SK-N-MC (cell line): ENCODE measurements at places on chromosomes 1 and 21.

- DNase-seq: no peak
Measured at GRCh38 chr21:17610911-17611310, 1.8 kb downstream of the BTG3 start.

DNA sequence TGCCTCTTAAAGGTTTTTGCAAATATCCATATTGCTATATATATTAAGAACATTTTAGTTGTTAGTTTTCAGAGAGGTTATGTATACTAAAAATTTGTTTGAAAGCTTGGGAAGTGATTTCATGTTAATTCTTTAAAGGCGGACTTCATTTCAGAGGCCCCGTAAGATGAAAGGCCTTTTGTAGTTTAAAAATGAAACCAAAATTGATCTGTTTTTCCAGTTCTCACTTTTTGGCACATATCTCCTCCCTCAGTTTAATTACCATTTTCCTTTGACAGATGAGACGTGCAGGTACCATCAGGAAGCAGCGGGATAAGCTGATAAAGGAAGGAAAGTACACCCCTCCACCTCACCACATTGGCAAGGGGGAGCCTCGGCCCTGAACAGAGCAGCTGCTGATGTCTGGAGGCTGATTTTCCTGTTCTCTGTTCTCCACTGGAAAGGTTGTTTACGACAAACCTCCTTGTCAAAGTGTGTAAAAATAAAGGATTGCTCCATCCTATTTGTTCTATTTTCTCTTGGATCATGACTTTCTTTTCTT, 8.0 kb downstream of the NDUFS5 start:
- no peak for DNase-seq

- no peak for DNase-seq
Measured at GRCh38 chr1:176566004-176566975, 103.3 kb downstream of the PAPPA2 start.

- no peak for DNase-seq
Measured at GRCh38 chr1:219446288-219446687, 166.6 kb downstream of the ZC3H11B start.

- DNase-seq: no peak
Measured at GRCh38 chr1:10835822-10836421, 39.5 kb upstream of the CASZ1 start.

- no peak for DNase-seq
Measured at GRCh38 chr1:245542365-245542764, 387.6 kb downstream of the KIF26B start.

- DNase-seq: no peak
Measured at GRCh38 chr1:185528084-185528676, 206.0 kb upstream of the HMCN1 start.

GRCh38 chr1:73953586-73953985, 244.4 kb downstream of the LRRIQ3 start:
- no peak for DNase-seq

DNA sequence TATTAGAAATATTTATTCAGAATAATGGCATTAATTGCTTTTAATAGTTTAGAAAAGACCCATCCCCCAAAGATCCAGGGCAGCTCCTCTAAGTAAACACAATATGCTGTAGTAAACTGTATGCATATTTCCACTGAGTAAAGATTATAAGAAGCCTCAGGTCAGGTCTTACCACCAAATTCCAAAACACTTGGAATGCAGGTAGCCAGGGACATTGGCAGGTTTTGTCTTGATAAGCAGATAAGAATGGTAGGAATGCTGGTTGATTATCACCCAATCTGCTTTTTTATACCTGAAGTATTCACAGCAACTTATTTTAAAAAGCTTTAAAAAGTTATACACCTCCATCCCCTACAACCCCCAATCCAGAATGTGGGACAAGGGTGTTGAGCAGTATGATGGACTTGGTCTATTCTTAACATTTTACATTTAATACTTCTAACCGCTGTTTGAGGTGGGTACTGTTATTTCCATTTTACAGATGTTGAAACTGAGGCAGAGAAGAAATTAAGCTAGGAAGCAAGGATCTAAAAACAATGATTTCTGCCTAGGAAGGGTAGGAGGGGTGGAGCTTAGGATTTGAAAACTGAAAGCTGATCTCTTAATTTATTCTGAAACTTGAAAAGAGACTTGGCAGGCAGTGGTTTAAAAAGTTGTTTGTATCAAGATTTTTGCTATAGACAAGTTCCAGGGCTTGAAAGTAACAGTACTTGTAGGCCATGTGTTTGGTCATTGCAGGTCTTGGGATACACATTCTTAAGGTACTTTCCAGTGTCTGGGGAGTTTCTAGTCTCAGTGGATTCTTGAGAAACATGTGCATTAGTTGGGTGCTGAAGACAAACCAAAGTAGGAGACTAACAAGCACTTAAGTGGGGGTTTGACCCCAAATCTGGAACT, 15.6 kb upstream of the THEM4 start:
- DNase-seq: no peak

DNA sequence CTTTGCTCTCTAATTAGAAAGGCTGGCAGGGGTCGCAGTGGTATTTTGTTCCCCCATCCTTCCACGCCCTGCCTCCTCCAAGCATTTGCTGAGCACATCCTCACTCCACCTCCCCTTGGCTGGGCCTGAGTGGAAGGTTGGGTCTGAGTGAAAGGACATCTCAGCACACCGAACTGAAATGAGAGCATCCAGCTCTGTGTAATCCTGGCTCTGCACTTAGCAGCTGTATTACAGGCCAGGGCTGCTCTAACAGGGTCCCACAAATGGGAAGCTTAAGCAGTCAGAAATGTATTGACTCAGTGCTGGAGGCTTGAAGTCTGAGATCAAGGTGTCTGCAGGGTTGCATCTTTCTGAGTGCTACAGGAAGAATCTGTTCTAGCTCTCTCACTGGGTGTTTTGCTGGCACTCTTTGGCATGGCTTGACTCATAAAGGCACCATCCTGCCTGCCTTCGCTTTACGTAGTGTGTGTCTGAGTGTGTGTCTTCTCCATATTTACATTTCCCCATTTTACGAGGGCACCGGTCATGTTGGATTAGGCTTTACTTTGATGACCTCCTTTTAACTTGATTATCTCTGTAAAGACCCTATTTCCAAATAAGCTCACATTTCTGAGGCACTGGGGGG, 48.5 kb upstream of the IGSF21 start:
- no peak for DNase-seq

GRCh38 chr1:66119148-66119547, 326.5 kb downstream of the PDE4B start:
- DNase-seq: no peak

GRCh38 chr1:150362721-150363425, 1.1 kb upstream of the RPRD2 start:
- no peak for DNase-seq

DNA sequence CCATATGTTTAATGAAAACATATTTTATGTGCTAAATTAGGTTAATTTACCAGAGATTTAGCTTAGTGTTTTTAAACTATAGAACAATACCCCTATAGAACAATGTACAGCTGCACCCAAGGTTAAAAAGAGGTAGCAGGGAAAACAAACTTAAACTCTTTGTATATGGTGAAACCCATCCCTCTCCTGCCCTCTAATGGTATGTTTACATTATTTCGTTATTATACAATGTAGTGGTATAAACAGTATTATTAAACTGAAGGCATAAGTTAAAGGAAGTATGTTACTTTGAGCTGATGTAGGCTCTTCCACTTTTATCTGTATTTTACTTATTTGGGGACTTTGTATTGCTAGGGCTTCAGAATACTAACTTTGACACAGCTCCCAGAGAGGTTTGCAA, 16.7 kb upstream of the ZYG11A start:
- DNase-seq: no peak

DNA sequence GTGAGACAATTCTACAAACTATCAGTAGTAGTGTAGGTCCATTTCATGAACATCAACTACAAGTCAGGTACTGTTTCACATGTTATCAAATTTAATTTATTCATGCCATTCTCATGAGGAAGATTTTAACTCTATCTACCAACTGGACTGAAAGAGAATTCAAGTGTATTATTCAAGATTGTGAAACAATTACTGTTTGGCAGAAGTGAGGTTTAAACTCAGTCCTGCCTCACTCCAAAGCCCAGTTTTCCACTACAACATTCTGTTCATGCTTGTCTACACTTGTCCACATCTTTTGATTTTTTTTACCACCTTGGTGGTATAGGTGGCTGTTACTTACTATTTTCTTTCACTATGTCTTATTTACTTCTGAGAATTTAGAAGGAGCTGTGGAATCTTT, 272.9 kb downstream of the TGFB2 start:
- DNase-seq: no peak

- no peak for DNase-seq
Measured at GRCh38 chr1:170666541-170667254, 2.8 kb downstream of the PRRX1 start.

DNA sequence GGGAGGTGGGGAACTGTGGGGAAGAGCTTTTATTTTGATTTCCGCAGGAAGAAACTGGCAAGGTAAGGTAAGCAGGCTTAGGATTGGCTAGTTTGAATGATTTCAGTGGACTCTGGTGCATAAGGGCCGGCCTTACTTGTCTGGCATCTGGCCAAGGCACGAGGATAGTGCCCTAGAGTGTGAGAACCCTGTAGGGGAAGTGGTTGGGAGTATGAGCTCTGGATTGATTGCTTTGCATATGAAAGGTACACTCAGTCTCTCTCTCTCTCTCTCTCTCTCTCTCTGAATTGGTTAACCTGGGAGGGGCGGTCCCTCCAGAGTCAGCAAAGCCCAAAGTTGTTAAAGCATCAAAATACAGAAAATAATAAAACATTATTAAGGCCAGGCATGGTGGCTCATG, 463.0 kb downstream of the SIPA1L2 start:
- no peak for DNase-seq

- no peak for DNase-seq
Measured at GRCh38 chr1:220889333-220889732, 10.1 kb downstream of the HLX start.

DNA sequence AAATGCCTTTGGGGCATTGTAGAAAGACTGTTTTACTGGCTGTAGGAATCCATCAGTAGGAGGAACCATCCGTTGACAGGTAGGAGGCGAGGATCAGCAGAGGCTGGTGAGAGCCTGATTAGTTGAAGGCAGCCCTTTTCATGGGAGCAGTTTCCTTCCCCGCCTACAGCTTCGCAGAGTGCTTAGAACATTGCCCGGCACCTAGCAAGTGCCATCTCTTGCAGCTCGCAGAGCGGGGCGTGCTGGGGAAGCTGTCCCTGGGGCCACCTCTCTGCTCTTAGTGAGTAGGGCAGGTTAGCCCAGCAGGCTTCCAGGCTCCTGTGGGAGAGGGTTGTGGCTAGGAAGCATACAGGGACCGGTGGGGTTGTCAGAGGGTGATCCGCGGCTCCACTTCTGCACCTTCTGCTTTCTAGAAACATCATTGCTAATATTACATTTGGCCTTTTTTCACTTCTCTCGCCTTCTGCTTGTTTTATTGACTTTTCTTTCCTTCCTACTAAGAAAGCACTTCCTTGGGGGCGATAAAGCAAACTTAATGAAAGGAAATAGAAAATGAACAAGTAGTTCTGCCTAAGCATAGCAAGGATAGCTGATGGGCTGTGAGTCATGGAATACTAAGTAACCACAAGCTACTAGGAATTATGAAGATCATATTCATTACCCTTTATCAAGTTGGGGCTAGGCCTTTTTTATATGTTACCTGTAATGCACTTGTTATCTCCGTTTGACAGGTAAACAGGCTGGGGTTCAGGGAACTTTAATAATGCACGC, 176.7 kb downstream of the GALNT2 start:
- no peak for DNase-seq

DNA sequence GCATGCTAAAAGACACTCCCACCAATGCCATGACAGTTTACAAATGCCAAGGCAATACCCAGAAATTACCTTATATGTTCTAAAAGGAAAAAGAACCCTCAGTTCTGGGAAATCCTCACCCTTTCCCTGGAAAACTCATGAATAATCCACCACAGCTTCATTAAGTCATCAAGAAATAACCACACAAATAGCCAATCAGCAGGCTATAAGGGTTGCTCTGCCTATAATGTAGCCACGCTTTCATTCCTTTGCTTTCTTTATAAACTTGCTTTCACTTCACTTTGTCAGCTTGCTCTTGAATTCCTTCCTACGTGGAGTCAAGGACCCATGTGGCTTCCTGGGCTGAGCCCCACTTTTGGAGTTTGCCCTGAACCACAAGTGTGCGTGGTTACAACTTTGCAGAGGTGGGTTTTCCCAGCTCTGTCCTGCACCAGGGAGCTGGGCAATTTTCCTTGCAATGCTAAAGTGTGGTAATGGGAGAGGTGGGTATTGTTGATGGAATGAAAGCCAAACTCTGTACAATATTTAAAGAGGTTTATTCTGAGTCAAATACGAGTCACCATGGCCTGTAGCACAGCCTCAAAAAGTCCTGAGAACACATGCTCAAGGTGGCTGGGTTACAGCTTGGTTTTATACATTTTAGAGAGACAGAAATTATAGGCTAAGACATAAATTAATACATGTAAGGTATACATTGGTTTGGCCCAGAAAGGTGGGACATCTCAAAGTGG, 42.2 kb upstream of the COG2 start:
- no peak for DNase-seq

GRCh38 chr1:236110137-236110536, 32.2 kb upstream of the GPR137B start:
- no peak for DNase-seq

GRCh38 chr1:100077531-100077930, 55.2 kb downstream of the SASS6 start:
- no peak for DNase-seq

DNA sequence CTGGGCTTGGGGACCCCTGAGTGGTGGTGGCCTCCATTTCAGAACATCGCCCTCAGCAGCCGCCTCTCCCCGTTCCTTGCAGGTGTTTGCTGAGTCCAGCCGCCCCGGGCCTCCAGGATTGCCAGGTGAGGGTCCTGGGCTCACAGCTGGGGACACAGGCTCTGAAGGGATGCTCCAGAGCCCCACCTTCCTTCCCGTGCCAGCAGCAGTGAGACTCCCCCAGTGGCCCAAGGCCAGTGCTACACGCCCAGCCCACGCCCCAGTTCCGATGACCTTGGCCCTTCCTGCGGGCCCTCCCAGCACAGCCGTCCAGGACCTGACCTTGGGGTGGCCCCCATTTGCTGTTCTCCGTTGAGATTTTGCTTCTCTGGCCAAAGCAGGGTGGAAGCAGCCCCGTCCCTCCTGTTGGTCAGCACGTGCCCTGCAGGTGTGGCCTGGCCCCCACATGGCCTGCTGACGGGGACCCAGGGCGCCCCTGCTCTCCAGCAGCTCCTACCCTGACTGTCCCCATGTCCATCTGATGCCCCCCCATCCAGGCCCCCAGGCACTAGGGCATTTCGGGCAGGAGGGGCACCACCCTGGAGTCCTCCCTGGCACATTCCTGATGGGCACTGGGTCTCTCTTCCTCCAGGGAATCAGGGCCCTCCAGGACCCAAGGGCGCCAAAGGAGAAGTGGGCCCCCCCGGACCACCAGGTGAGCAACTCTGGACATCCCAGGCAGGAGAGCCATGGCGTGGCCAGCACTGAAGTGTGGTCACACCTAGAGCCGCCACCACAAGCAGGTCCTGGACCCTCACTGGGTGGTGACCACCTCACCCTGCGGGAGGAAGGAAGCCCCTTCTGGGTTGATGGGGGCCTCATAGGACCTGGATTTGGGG, 45.0 kb downstream of the SLC19A1 start:
- DNase-seq: no peak

DNA sequence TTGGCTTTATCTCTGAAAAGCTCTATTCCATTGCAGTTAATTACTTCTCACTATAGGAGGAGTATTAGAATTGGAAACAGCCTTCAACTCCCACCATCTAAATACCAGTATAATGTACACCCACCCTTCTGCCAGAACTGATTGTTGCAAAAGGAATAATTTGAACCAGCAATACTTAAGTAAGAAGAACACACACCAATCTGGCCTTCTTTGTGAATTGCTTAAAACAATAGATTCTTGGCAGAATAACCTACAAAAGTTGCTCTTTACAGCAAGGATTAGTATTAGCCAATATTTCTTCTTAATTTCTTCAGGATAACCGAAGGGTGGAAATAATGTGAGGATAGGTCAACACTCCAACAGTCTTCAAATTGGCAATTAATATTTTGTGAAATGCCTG, 54.9 kb upstream of the ADAMTS5 start:
- no peak for DNase-seq
